ENCODE measurements at places on chromosomes 16 and 17.

DNA sequence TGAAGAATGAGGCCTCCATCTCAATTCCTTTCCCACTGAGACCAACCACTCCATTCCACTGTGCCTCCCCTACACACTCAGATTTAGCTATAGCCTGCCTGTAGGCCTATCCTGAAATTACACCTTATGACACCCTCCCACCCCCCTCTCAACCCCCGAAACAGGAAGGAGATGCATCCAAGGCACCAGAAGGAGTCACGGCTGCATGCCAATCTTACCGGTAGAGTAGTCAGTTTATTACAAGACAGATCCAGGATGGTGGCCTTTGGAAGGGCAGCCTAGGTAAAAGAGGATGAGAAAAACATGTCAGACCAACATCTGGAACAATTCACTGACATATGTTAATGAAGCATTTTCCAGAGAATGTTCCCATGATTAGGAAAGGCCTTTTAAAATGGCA, 2.6 kb downstream of the LRRC59 start:
- DNase-seq = no peak

GRCh38 chr16:79298894-79299799, 301.4 kb downstream of the MAF start:
- DNase-seq = no peak

GRCh38 chr17:72380120-72380519, 259.3 kb downstream of the SOX9 start:
- DNase-seq = no peak

DNA sequence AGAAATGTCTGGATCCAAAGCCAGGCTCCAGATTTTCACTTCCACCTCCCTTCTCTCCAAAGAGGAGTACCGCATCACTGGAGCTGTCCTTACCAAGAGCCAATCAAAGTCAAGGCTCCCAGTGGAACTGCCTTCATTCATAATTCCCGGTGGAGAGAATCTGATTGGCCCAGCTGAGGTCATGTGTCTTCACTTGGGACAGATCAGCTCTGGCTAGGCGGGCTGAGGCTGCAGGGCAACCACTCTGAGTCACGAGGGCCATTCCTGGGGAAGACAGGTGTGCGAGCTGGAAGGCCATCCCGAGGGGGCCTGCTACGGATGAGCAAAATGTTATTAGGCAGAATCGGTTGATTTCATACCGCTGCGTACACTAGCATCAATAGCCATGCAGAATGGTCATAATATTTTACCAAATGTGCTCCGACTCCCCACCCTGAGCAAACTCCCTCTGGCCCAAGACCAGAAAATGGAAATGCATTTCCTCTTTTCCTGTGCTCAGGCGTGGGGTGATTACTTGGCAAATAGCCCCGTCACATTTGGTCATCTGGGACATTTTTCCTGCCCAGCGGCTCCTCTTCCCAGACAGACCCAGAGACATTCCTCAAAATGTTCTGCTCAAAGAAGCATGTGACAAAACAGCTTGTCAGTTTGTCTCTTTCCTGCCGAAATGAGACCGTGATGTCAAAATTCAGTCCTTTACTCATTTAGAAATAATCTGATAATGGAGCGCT, 111.1 kb downstream of the AIPL1 start:
- no peak for DNase-seq

GRCh38 chr17:260944-261343, 79.5 kb upstream of the DOC2B start:
- no peak for DNase-seq

GRCh38 chr16:30350134-30350871, 4.8 kb downstream of the CD2BP2 start:
- no peak for DNase-seq

GRCh38 chr17:29927546-29927945, 2.5 kb downstream of the SSH2 start:
- DNase-seq = no peak

GRCh38 chr17:15256689-15257088, 8.4 kb downstream of the PMP22 start:
- DNase-seq = no peak

GRCh38 chr17:42025936-42026335, 6.0 kb downstream of the NKIRAS2 start:
- DNase-seq = no peak

GRCh38 chr17:58615768-58616659, 75.8 kb downstream of the TEX14 start:
- DNase-seq = no peak

DNA sequence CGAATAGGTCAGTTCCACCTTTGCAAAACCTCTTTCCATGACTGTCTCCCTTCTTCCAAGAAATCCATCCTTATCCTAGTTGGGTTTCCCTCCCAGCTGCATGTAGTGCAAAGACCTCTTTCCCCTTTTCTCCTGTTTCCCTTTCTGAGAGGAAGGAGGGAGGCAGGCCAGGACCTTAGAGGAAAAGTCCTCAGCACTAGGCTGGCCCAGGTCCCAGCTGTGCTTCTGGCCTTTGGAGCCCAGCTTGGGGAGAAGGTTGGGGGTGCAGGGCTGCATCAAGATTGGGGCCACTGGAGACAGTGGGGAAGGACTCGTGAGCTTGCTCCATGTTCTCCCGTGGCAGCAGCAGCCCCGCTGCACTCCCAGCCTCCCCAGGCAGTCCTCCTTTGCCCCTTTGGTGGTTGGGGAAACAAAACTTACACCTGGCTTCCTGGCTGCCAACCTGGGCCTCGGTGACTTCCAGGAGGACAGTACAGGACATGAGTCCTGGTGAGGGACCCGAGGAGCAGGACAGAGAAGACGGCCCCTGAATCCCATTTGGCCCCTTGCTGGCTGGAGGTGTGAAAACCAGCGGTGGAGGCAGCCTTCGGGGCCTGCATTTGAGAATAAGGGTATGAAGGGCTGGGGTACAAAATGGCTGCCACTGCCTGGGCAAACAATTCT, 481 bp downstream of the HEXIM2 start:
- DNase-seq = no peak
